Non-pigmented ciliary epithelial cell (primary cell): ENCODE measurements at places on chromosomes 11 and 22.

DNA sequence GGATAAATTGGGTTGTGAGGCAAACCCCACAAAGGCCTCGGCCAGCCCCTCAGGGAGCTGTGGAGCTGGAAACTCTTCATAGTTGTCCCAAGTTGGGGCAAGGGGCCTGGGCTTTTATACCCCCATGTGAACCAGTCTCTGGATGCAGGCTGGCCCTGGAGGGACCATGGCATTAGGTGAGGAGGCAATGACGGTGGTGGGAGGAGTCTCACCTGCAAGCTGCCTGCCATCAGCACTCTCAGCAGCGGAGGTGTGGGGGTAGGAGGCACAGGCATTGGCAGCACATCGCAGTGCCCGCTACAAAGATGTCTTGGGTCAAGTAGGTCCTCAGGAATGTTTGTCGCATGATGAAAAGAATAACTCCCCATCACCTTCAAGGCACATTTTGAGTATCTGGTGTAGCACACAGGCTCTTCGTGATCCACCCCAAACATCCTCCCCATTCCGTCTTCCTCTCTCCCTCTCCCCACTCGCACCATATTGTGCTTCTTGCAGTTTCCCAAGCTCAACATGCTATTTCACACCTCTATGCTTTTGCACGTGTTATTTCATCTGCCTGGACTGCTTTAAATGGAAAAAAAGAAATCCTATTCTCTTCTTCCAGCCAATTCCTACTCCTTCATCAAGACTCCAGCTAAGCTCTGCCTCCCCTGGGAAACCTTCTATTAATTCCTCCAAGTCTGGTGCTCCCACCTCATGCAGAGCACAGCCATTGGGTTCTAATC, 18.1 kb upstream of the TSKU start:
- DNase-seq: no peak

DNA sequence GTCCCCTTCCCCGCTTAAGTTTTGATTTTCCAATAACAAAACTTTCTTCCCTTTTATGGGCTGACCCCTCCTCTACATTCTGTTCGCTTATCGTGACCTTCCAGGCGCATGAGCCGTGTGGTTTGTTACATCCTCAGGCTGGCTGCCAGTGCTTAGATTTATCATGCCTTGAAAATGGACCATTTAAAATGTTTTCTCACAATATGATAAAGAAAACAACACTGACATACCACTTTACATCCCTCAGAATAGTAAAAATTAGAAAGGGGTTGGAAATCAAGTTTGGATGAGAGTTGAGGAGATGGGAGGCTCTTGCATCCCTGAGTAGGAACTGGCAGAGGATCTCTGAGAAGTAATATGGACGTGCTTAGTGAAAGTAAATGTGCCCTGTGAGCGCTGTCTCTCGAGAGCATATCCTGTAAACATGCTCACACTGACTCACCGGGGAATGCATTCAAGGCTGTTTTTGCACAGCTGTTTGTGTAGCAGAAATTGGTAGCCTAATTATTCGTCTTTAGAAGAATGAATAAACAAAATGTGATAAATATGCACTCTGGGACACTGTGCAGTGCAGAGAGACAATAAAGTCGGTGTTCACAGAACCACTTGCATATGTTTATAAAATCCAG, 17.1 kb upstream of the TOLLIP start:
- no peak for DNase-seq

DNA sequence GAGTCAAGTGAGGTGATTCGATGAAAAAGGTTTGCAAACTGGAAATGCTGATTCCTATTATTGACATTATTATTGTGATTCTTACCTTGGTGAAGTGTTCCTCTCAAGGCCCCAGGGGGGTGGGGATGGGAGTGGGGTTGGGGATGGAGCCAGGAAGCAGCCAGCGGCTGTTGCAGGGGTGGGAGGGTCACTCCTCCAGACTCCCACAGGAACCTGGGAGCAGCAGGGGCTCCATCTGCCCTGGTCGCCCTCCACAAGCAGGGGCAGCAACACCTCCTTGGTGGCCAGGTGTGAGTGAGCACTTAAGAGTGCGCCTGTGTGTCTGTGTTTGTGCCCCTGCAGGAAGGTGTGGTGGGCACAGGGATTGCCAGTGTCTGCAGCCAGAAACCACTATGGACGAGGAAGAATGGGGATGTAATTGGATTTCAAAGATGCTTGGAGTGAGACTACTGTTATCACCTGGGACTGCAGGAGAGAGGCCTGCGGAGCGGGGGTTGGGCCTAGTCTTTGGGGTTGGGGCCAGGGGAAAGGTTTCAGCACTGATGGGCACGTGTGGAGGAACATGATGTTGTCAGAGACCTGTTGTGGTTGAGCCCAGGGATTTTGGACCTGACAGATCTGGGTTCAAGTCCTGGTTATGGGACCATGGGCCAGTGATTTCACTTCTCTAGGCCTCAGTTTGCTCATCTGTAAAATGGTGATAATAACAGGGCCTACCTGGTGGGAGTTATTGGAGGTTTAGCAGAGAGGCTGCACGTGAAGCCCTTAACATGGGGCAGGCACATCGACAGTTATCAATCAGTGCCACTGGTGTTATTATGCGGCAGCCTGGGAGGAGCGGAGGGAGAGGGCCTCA, 3.6 kb upstream of the TP53I11 start:
- DNase-seq: no peak

DNA sequence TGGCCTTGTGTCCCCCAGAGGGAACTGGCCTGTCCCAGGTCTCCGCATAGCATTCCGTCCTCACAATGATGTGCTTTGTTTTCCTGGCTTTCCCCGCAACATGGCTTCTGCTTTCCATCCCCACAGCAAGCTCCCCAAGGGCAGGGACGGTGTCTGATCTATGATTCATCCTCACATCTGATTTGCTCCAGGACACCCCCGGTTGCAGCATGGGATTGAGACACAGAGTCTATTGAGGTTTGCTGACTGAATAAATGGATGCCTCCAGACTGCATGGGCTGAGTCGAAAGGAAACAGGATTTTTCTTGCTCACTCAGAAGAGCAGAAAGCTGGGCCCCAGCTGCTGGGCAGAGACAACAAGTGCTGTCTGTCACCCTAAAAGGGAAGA, 40.2 kb downstream of the LMO1 start:
- DNase-seq: no peak

DNA sequence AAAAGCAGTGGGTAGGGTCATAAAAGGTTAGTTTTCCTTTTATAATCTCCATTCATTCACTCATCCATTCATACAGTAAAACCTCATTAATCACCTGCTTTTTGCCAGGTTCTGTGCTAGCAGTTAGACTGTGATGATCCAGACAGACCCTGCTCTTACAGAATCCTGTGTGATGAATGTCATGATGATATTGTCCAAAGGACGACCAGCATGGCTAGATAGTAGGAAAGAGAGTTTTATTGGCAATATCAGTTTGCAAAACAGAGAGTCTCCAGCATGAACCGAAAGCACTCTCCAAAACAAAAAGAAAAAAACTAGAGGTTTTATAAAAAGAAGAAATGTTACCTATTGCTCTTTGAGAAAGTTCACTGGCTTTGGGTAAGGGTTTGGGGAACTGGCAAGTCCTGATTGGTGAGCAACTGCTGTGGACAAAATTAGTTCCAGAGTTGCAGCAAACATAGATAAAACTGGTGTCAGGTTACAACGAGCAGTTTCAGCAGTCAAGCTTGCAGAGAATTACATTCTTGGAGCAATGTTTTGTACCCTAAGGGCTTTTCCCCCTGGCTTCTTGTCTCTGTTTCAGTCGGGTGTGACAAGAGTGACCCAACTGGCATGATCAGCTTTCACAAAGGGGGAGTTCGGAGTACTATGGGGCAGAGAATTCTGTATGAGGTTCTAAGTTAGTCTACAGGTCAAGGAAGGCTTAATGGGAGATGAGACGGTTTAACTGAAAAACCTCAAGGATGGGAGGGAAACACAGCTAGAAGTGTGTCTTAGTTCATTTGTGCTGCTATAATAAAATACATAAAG, 58.3 kb downstream of the HSD17B12 start:
- peak; percentile 64 for DNase-seq

- no peak for DNase-seq
Measured at GRCh38 chr22:23689414-23689813, 1.4 kb upstream of the RGL4 start.

DNA sequence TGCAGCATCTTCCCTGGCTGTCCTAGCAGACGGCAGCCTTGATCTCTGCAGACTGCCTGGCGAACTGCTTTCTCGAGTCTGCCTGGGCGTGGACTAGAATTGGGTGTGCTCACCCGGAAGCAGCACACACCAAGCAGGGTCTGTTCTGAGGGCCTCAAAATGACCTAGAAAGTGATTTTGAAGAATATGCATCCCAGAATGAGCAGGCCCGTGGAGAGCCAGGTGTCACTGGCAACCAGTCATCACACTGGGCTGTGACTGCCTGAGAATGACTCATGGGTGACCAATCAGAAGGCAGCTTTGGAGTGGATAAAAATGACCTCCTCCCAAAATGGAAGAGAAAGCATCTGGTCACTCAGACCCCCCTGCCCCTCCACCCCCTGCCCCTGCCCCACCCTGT, 114.9 kb upstream of the NECTIN1 start:
- DNase-seq: no peak

DNA sequence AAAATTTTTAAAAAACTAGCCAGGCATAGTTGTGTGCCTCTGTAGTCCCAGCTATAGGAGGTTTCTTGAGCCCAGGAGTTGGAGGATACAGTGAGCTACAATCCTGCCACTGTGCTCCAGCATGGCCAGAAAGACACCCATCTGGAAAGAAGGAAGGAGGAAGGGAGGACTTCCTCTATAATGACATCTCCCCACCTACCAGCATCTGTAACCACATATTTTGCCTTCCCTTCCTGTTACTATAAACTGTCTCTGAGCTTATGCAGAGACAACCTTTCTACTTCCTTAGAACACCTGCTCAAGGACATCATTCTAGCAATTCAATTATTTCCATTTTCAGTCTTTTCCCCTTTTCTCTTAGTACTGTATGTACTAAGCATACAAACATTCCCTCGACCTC, 2.2 kb upstream of the NUP160 start:
- DNase-seq: no peak

GRCh38 chr22:27794226-27794625, 7.3 kb downstream of the MN1 start:
- DNase-seq: no peak

DNA sequence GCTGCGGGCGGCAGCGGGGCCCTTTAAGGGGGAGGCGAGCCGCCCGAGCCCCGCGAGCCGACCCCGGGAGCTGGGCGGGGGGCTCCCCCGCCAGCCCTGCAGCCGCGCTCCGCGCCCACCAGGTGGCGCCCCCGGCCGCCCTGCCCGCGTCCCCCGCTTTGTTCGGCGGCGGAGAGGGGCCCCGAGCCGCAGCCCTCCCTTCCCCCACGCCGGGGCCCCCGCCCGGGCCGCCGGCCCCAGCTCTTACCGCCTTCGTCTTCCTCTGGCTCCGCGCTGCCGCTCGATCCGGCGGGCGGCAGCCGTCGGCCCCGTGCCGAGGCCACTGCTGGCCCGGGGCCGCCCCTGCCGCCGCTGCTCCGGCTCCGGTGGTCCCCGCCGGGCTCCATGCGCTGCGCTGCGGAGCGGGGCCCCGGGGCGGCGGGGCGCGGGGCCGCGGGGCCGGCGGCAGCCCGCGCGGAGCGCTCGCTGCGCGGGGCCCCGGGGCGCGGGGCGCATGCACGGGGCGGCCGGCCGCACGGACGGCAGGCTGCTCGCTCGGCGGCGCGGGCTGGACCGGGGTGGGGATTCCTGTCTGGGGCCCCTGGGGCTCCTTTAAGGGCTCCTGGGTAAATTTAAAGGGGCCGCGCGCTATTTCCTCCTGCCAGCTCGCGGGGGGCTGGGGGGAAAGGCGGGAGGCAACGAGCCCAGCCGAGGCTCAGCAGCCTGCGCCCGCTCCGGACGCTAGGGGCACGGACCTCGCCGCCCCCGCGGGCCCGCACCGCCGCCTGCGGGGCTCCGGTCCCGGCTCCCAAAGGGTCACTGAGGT, at the start of gene ZFTA:
Gene ZFTA (minus strand): TSS at position 539 of the 805 bp plus-strand sequence. CDS start 153 bp downstream, at position 386.
- DNase-seq: no peak
